A549 treated with GW870086 at 1 μM for 4 hours (cell line): ENCODE measurements at places on chromosomes 3 and 15. TPM values are rescaled to one million over a fixed set of nuclear protein-coding genes. Genes with fewer than 3 reads are reported as not detected.

Gene INSYN1
- total RNA-seq, result 1.3 to 2.7 TPM (median 2.0 TPM) in 5 replicates

Gene GOLGA8Q
- total RNA-seq, result not detected in 5 replicates

Gene C3orf52
- 10.4 to 14.0 TPM (median 11.3 TPM) in 5 replicates for total RNA-seq

Gene ALCAM
- 55.2 to 82.9 TPM (median 79.2 TPM) in 5 replicates for total RNA-seq

Gene CPEB1
- 2.3 to 3.5 TPM (median 2.9 TPM) in 5 replicates for total RNA-seq
